Stimulated activated CD8-positive, alpha-beta memory T cell treated with anti-CD3 and anti-CD28 coated beads, Interleukin-2, amount 100 ng/mL, for 1 hour (primary cell): ENCODE measurements at places on chromosomes 16 and 17.

DNA sequence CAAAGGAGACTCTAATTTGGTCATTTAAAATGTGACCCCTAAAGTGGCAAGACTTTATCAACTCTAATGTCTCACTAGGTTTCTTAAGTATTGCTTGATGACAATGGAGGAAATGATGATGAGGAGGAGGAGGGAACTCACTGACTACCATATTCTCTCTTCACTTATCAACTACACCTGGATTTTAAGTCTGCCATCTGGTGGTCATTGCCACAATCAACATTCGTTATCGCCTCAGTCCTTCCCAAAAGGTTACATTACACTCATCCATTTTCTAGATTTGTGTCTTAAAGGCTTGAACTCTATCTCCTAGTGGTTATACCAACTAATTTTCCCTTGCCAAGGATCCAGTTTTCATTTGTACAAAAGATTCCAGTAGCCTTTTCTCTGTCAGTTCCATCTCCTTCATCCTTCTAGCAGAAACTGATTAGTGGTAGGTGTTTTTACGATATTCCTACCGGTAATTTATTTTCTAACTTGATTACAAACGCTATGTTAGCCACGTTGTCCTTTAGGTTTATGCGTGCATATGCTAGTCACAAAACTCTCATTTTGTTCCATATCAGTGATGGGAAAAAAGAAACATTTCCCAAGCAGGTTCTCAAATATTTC lies 114.6 kb upstream of the NOG start:
- no peak for DNase-seq

- no peak for DNase-seq
These were observed at the start of gene NTN3 for GRCh38 chr16:2471016-2471652. NTN3 (plus strand) TSS chr16:2471297; CDS start chr16:2471702, 405 bp downstream.

GRCh38 chr16:3938843-3939624 lies 58.5 kb upstream of the CREBBP start:
- peak; percentile 40 for DNase-seq

DNA sequence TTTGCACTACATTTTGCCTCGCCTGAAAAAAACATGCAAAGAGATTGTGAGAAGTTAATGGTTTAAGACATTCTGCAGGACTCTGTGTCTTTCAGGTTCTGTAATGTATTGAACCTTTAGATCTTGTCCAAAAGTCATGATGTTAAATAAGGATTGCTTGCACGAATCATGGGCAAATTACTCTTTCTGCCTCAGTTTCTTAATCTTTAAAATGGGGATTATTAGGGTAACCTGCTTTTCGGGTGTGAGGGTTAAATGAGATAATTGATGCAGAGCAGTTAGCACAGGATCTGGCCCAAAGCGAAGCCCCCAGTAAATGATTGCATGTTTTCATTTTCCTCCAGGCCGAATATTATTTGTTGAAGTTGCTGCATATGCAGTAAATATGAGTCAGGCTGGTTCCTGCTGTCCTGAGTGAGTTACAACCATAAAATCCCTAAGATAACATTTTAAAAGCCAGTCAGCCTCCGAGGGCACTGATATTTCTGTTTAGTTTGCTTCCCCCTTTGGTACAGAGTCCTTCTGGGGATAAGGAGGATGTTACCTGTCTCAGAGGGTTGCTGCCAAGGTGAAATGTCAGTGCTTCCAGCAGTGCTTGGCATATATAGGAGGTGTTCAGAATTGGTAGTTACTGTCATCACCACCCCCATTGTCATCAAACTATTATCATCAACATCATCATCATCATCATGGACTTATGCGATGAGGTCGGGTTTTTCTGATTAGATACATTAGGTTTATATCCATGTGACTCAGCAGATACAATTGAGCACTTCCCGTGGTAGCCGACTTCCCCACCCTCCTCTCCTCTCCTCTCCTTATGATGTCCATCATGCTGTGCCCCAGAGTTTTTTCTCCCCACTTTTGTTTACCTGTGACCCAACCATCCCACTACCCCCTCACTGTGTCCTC lies 20.6 kb upstream of the ARHGAP17 start:
- no peak for DNase-seq

DNA sequence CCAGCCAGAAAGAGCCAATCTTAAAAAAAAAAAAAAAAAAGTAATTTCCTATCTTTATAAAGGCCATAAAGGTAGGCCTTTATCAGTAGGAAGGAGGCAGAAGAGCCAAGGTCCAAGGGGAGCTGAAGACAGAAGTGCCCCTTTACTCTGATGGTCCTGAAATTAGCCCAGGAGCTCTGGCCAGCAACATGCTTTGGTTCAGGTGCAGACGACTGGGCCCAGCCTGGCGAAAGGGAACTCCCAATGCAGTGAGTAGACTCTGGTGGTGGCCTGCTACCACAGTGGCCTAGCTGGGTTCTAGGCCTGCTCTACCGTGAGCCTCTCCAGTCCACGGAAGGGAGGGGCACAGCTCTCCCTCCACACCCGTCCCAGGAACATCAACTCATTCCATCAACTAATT lies 23.1 kb upstream of the MEIOB start:
- DNase-seq = no peak

- peak; percentile 73 for DNase-seq
These were observed 10.7 kb upstream of the MEAK7 start for GRCh38 chr16:84514874-84515835.

DNA sequence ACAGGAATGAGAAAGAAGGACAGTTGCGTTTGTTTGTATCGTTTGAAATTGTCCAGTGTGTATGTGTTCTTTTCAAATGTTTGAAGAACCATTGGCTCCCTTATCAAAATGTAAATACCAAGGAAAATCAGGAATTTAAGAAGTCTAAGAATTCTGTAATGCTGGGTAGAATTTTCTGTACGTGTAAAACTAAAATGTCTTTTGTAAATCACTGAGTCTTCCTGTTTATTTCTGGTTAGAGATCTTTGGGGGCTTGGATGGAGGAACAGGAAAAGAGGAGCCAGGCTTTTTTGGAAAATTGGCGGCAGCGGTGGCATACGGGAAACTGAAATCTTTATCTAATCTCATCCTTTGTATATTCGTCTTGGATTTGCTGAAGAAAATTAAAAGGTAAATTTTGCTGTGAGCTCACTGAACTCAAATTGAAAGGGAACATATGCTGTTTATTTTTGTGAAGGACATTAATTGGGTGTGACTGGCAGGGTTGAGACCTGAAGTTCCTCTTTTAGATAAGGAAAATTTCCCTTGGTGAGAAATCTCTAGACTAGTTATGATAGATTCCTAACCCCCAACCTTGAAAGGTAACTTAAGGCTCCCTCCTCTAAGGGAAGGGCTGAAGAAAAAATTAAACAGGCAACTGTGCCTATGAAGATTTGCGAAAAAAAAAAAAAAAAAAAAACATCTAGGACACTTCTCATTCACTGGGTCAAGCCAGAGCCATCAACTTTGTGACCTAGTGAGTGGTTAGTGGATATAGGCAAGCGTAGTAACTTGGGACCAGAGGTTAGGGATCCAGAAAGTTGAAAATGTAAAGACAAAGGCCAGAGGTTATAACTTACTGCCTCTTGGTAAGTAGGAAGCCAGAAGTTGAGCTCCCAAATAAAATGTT lies 10.8 kb downstream of the TAT start:
- no peak for DNase-seq
